ENCODE measurements at places on chromosomes 7 and 10.

- DNase-seq: no peak
These were observed 249.8 kb downstream of the AUTS2 start for GRCh38 chr7:69847921-69848612.

GRCh38 chr7:18399436-18400235, 95.9 kb upstream of the HDAC9 start:
- DNase-seq: no peak

- peak; percentile 73 for DNase-seq
These were observed at the start of gene MYOF for GRCh38 chr10:93482145-93482834. MYOF (minus strand) TSS chr10:93482334; CDS start chr10:93482194, 140 bp downstream.

GRCh38 chr10:98391578-98391991, 23.4 kb downstream of the PYROXD2 start:
- peak; percentile 71 for DNase-seq

GRCh38 chr10:13659887-13660550, 73.3 kb downstream of the PRPF18 start:
- peak; percentile 80 for DNase-seq

DNA sequence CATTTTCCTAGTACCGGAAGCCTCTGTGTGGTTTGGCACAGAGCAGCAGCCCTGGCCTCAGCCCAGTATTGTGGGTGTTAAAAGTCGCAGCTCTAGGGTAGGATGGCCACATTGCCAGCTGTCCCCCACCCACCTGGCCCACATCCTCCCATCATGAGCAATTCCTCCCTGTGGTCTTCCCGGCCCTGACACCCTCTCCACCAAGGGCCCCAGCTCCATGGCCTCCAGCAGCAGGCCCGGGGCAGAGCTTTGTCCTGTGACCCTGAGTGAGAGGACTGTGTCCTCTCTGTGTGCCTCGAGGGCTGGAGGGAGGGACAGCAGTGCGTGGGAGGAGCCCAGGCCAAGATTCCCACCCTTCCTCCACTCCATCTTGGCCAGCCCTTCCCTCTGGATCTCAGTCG, 93.7 kb downstream of the MYL10 start:
- no peak for DNase-seq

DNA sequence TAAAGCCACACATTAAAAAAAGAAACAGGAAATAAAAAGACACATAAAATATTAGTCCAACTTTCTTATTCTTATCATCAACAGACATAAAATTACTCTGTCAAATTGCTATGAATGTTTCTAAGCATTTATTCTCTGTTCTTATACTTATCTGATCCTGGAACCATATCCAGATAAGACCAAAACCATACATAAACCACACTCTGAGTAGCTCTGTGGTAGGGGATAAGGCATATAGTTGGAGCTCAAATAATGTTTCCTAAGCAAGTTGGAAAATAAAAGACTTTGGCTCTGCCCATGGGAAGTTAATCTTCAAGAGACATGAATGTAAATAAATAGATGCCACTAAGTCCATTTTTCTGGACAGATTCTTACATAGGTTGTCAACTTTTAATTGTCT, 103.1 kb upstream of the PLXDC2 start:
- no peak for DNase-seq

DNA sequence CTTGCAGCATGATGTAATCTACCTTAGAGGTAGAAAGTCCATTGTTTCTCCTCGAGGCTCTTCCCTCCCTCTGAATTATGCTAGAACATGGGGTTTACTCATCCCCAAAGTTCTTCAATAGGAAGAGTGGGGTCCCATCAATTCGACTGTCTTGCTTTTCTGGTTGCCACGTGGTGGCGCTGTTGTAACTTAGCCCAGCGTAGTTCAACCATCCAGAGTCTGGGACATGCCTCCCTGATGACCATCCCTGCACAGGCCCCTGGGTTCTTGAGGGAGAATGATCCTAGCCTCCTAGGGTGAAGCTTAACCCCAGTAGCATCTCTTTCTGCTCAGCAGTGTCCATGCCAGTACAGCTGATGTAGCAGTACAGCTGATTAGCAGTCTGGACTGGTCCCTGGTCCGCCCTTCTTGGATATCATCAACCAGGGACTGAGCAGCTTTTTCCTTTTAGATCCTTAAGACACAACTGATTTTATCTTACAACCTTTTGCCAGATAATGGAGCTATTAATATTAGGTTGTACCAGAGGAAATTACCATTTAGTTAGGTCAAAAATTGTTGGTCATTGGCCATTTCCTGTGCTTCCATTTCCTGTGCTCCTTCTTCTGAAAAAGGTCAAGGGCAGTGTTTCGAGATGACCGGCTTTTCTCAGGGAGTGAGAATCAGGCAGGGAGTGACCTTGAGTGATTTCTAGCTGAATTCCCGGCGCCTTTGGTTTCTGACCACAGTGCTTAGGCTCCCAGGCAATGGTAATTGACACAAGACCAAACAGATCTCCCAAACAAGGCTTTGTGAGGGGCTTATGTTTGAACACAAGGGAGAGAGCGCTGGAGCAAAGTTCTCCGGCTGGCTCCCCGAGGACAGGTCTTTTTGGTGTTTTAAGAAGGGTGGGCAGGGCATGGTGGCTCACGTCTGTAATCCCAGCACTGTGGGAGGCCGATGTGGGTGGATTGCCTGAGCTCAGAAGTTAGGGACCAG, 65.4 kb downstream of the TACC2 start:
- DNase-seq: peak; percentile 59

DNA sequence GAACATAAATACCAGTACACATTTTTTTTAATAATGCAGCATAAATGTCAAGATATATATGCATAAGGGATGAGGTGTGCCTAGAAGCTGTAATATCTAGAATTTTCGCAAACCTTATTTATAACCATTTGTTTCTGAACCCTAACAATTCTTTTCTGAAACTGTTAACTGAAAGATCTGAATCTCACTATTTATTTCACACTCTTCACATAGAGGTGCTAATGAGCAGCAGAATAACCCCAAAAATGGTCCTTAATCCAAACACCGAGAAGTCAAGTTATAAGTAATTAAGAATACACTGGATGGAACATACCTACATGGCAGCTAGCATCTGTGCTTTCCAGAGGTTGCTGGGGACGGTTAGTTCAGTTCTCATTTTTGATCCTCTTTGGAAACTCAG, 742.0 kb downstream of the AUTS2 start:
- no peak for DNase-seq

- no peak for DNase-seq
These were observed 89.8 kb downstream of the TMEM130 start for GRCh38 chr7:98779800-98780587.

Measured in tibial artery (tissue), 4 donors.